ENCODE measurements at places on chromosomes 1 and 21.

DNA sequence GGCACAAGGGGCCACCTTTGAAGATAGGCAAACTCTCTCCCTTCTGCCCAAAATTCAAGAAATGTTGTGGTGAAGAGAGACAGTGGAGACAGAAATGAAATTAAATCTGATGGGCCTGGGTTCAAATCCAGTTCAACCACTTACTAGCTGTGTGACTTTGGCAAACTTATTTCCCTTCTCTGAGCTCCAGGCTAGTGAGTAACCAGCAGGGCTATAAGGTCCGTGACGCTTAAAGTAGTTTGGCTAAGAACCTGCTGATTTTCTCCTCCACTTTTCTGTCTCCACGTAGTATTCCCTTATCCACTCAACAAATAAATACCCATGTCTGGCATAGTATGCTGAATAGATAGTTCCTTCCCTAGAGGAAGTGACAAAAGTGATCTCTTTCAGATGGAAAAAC lies 1.9 kb downstream of the SLC2A1 start:
- no peak for DNase-seq

DNA sequence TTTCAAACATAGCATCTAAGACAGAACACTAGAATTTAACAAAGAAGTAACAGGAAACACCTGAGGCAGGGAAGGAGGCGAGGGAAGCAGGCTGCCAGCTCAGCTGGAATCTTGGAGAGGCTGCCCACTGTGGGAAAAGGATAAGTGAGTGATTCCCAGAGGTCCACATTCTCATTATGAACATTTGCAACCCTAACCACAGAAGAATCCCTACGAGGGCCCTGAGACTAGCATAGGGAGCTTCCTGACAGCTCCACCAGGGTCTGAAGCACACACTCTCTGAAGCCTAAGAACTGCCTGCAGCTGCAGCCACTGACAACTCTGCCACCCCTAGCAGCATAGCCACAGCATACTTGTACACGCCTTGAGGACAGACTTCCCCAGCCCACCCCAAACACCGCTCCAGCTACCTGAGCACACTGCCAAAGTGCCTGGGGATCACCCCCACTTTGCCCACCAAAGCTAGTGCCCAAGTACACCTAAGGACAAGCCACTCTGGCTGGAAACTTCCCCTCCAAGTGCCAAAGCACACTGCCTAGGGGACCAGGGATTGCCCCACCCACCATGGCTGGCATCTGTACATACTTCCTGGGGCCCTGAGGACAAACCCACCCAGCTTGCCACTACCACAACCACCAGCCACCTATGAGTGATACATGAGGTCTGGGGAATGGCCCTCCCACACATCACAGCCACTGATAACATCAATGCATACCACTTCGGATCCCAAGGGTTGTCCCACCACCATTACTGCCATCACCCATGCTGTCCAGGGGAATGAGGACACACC lies 76.6 kb upstream of the GUCA2A start:
- no peak for DNase-seq

GRCh38 chr1:154117642-154118041 lies 37.2 kb downstream of the NUP210L start:
- DNase-seq, result no peak

GRCh38 chr21:27189870-27190269 lies 223.0 kb upstream of the ADAMTS5 start:
- DNase-seq, result no peak

GRCh38 chr1:21572735-21573277 lies 63.6 kb downstream of the ALPL start:
- DNase-seq, result no peak

GRCh38 chr1:209402697-209403096 lies 180.8 kb upstream of the CAMK1G start:
- no peak for DNase-seq

GRCh38 chr1:117605164-117605773 lies 579 bp upstream of the TENT5C start:
- no peak for DNase-seq

DNA sequence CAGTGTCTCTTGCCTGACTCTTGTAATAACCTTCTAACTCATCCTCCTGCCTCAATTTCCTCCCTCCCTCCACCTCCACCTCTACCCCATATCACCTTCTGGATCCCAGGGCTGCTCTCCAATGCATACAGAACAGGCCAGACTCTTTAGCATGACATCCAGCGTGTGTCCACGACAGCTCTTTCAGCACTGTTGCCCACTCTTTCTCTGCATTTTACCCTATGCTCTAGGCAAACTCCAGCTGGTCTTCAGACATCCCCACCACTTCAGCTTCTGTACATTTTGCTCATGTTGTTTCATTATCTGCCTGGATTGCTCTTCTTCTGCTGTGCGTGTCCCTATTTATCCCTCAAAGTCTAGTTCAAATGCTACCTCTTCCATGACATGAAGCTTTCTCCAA lies 4.8 kb downstream of the INKA2 start:
- DNase-seq, result no peak

DNA sequence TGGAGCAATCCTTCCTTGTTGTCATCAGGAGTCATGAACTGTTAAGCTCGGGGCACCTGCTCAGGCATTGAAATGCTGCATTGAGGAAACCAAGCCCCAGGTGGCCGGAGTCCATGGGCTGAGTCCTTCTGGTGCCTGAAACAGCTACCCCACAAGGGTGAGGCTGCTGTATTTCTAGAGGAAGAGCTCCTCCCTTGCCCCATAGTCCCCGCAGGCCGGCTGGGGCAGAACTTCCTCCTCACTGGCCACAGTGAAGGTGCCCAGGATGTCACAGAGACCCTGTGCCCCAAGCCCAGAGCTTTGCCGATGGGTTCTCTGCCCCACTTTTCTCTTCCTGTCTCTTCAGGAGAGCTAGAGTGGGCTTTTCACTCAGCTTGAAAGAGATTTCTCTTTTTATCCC lies 80.8 kb upstream of the GCLM start:
- no peak for DNase-seq

DNA sequence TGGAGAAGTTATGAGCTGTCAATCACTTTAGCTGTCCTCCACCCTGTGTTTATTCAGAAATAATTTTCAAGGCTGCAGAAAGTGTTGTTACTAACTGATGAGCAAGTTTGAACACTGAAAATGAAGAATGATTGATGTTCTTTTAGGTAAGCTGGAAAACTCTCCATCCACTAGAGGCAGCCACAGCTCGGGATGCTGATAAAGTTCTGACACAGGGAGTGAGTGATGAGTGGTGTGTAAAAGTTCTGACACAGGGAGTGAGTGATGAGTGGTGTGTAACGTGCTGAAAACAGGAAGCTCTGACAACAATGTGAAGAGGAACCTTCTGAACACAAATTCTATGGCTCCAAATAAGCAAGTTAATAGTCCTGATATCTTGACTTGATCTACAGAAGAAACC lies 197.5 kb upstream of the PTBP2 start:
- DNase-seq, result no peak

DNA sequence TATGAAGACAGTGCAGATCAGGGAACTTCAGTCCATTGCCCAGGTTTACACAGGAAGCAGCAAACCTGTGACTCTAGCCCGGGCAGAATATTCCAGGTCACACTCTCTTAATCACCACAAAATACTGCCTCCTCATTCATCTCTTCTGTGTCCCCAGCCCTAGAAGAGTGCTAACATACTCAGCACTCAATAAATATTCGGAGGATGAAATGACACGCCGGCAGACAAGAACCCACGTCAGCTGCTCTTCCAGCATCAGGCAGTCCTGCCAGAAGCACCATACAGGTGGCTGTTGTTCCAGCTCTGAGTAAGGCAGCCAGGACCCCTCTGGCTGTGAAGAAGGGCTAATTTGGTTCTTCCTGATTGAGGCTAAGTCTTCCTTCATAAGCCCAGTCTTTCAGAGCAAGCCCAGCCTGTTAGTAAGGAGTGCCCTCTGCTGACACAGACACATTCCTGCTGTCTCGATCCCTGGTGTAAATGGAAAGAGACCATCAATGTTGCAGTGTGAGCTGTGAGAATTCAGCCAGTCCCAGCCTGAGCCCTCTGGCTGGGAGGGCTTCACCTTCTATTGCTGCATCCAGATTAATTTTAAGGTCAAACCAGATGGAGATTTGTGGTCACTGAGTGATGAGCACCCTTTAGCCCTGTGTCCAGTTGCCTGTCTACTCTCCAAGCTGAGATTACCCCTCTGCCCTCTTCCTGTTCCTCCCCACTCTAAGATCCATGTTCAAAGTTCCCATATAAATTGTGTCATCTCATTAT lies 45.0 kb upstream of the KIRREL1 start:
- DNase-seq, result peak; percentile 2

- no peak for DNase-seq
Observed at GRCh38 chr1:183954496-183954895, 83.0 kb downstream of the COLGALT2 start.

GRCh38 chr21:36806103-36806502 lies 107.2 kb downstream of the SIM2 start:
- no peak for DNase-seq

GRCh38 chr1:234409328-234409727 lies 36.1 kb downstream of the COA6 start:
- DNase-seq, result no peak

GRCh38 chr1:84198832-84199231 lies 54.8 kb downstream of the PRKACB start:
- DNase-seq, result no peak

DNA sequence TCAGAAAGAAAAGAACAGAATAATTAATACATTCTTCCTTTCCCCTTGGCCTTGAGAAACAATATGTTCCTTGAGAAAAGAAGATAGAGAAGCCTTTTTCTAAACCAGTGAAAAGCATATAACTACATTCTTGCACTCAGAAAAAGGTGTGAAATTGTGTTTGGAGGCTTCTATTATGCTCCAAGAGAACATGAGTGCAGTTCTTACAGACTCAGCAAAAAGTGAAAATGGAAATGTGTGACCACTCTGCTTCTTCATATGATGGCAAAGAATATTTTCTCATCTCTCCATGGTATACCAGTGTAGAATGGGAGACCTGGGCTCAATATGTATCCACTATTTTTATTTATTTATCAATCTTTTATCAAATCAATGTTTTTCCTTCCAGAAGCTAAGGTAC lies 43.2 kb downstream of the ALG14 start:
- no peak for DNase-seq

- DNase-seq, result no peak
Observed at GRCh38 chr21:44761747-44762208, 39.8 kb downstream of the UBE2G2 start.

- DNase-seq, result peak; percentile 39
Observed at GRCh38 chr1:48677306-48678287, 99.1 kb downstream of the BEND5 start.

DNA sequence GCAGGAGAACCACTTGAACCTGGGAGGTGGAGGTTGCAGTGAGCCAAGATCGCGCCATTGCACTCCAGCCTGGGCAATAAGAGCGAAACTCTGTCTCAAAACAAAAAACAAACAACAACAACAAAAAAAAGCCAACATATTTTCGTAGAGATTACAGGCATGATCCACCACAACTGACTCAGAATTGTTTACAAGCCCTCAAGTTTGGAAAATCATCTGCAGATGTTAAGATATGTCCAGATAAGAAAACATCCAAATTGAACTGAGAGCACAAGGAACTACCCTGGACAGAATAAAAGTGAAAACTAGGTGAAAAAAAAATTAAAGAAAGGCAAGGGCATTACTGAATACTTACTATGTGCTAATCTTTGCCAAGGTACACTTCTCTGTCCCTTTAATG lies 89.8 kb upstream of the WLS start:
- no peak for DNase-seq

DNA sequence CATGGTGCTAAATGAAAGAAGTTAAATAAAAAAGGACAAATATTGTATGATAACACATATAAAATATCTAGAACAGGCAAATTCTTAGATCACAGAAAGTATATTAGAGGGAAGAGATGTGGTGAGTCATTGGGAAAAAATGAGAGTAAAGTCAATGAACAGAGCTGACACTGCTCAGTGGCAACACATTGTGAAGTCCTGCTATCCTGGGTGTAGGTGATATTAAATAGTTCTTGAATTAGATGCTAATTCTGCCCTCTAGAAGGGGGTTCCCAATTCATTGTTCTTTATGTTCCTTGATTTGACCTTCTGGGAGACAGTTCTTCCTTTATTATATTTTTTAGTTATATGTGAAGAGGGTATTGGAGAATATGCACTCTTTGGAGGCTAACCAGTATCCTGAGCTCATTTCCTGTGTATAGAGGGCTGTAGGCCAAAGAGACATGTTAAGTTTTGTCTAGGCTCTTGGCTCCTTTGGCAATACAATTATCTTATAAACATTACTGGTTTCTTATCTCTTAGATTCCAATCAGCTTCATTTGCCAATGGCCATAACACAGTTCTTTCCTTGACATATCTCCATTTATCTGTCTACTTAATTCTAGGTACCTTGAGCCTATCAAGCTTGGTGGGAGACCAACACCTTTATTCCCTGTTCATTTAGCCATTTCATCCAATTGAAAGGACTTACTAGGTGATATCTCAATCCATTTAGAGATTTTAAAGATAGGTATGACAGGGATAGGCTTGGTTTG lies 6.6 kb upstream of the SLC35A3 start:
- no peak for DNase-seq

DNA sequence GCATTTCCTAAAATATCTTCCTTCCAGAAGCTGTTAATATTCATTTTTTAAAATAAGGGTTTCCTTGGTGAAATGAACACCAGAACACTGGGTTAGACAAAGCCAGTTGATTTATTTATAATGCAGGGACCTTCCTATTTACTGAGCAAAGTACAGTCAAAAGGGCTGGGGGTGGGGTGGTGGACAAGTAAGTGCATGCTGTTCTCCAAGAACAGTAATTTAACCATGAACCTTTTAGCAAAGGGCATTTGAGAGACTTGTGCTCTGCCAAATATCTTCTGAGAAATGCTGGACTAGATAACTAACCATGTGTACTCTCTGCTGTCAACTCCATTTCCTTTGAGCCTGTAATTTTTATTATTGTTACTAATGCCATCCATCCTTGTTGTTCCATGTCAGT lies 100.2 kb downstream of the OMA1 start:
- no peak for DNase-seq

DNA sequence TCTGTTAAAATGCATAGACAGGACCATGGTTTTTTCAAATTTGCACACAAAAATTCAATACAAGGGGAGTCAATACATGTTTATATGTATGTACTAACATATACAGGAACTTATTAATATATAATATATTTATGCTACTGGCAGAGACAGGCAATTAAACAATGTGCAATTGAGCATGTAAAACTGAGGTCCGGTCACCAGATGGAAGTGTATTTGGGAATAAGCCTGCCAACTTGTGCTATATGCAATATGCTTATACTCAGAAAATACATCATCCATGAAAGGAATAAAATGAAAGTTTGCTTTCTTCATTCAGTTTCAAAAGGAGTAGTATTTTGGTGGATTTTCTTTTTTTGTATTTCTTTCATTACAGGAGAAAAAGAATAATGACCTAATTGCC lies 640.2 kb upstream of the CXADR start:
- no peak for DNase-seq
